Frontal cortex (tissue), 4 donors: ENCODE measurements at places on chromosomes 3 and 15.

- no peak for DNase-seq
Measured at GRCh38 chr3:117597865-117598264, 888.3 kb downstream of the TUSC7 start.

DNA sequence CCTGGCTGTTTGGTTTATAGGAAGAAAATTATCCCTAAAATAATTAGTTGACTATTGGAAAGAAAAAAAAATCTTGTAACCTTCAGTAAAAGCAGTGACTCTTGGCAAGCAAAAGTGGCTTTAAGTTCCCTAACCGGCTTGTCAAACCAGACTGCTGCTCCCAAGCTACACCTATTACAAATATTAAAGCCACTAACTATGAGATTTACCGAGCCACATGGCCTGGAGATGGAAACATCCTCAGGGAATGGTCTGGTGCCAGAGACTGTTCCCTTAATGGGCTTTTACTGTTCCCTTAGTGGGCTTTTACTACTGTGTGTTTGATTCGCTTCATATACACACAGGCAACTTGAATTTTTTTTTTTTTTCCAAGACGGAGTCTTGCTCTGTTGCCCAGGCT, 35.9 kb upstream of the ZNF774 start:
- no peak for DNase-seq

DNA sequence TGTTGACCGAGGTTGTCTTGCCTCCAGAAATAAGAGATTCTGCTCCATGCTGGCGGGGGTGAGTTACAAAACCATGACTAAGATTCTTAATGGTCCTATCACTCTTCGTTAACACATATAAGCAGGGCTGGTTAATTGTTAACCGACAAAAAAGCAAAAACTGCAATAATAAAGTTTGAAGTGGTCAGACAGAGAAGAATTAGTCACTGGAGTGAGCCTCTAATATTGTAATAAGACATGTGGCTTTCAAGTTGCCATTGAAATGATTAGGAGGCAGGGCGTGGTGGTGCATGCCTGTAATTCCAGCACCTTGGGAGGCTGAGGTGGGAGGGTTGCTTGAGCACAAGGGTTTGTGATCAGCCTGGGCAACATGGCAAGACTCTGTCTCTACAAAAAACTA, 78.4 kb upstream of the NR2F2 start:
- DNase-seq: no peak

GRCh38 chr3:62954580-62954979, 79.4 kb upstream of the CADPS start:
- DNase-seq: no peak

DNA sequence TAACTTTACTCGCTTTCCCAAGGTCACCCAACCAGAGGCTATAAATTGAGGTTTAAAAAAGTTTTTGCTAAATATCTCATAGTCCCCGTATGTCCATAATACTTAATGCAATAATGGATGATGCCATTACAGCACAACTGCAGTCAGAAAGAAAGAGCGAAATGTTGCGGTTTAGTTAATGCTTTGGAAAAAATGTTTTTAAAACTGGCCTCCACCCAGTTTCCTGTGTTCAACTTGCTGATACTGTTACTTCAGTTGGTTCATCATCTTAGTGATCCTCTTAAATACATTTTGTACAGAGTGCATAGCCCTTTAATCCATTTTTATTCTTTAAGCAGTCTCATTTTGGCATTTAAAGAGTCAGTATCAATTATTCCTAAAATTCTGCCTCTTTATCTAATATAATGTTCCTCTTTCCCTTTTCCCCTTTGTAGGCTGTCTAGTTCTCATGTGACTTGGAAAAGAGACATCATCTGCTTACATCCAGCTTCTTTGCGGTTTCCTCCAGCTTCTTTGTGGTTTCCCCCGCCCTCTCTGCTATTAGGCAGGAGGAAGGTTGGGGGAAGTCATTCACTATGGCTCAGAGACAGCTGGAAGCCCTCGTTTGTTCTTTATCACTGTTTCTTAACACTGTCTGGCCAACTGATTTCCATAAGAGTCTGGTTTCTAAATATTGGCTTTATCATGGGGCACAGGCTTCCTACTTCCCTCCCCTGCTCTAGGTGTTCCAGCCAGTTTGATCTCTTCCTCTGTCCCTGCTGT, 154.3 kb downstream of the GOLIM4 start:
- DNase-seq: no peak

DNA sequence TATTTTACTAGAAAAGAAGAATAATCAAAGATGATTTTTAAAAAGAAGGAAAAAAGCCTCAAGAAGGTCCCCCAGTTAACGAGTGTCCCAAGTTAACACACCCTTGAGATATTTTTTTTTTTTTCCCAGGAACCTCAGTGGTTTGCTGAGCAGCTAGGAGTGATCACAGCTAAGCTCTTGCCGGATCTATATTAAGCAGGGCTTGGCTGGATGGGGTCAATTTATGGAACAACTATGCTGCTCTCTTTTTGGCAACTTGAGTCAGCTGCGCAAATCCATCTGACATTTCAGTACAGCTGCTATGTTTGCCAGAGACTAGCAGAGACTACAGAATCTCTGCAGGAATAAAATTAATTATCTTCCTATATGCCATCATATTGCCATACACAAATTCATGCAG, at the start of gene LMOD3:
Gene LMOD3 (minus strand): TSS at position 193 of the 400 bp plus-strand sequence. CDS start 209 bp downstream, outside the sequence.
- no peak for DNase-seq

DNA sequence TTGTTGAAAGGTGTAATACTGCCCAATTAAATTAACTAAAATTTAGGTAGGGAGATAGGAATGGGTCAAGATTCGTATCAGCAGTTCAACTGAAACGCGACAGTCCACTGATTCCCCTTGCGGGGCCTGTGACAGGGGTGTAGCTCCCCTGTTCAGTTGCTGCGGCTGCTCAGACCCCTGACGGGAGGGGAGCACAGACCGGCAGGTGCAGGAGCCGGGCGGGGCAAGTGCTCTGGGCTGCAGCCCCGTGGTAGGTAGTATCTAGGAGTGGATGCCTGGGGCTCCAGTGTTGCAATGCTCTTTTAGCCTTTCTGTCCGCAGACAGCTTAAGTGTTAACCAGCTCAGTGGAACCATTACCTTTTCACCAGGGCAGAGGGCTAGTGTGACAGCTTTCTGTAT, 164.9 kb downstream of the ROBO2 start:
- no peak for DNase-seq

DNA sequence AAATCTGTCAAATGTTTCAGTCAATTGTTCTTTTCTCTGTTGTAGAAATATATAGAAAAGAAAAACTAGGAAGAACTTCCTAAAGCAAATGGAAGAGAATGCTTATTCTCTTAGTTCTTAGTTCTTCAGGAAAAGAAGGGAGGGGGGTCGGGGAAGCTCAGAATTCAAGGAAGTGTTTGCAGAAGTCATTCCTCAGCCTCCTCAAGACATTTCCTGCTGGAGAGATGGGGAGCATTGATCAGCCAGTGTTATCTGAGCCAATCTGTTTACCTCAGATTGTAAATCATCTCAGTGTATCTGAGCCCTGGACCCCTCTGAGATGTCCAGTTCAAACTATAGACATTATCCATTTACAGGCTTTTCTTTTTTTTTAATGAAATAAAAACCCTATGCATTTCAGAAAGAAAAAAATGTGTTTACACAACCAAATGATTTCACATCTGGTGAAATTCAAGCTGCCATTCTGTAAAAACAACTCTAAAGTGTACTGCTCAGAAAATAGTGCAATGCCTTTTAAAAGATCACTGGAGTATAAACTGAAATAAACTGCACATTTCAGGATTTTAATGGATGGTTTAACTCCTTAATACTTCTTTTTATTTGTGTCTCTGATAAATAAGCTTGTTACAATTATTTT, 460.7 kb downstream of the ROBO1 start:
- no peak for DNase-seq

- no peak for DNase-seq
Measured at GRCh38 chr3:162863579-162863978, 1367.0 kb downstream of the OTOL1 start.

DNA sequence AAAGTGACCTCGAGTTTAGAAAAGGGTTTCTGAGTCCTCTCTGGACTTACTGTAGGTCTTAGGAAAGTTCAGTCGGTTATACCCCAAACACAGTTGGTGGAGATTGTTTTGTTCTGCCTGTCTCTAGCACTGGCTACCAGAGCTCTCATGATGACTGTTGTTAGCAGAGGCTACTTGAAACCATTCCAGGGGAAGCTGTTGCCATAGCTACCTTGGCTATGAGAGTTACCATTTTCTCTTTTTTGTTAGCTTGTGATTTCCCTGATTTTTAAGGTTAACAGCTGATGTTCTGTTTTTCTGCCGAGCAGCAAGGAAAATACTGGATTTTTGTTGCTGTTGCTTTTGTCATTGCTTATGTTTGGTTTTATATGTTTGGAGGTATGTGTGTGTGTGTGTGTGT, 26.7 kb downstream of the ABHD2 start:
- DNase-seq: no peak

DNA sequence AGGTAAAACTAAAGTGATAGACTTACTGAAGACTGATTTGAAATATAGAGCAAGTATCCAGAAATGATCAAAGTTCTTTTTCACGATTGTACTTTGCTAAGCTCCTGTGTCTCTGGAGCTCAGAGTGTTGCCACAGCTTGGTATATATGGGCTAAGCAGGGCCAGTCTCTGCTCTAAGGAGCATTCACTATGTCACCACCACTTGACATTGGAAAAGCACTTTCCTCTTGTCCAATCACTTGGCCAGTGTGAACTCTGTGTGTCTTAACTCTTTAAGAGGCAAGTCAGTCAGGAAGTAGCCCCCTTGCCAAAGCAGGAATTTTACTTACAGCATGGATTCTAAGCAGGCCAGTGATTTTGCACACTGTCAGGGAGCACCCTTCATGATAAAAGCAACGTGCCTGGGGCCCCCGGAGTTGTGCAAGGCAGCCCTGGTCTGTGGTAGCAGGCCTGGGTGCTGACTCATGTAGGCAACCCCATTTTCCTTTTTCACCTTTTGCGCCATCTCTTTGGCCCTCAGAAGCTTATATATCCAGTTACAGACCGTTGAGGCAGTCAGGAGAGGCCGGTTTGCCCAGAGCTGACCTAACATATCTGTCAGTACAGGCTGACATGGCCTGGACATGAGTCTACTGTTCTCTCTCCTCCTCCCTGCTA, 73.0 kb downstream of the HCN4 start:
- DNase-seq: no peak

- DNase-seq: no peak
Measured at GRCh38 chr3:194271460-194272035, 79.6 kb downstream of the CPN2 start.

GRCh38 chr15:25864966-25865365, 1.8 kb upstream of the ATP10A start:
- DNase-seq: no peak

- DNase-seq: no peak
Measured at GRCh38 chr3:56751056-56751707, 50.6 kb downstream of the ARHGEF3 start.

DNA sequence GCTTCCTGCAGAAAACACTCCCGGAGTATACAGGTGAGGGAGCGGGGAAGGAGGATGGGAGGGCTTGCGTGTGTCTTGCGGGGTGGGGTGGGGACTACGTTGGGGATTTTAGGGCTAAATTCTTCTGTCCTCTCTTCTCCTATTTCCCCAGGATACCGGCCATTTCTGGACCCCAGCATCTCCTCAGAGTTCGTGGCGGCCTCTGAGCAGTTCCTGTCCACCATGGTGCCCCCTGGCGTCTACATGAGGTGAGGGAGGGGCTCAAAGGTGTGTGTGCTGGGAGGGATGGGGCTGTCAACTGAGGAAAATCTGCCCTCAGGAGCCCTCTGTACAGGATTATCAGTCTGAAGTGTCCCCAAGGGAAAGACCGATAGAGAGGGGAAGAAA, 6.6 kb downstream of the DUOX1 start:
- DNase-seq: no peak

DNA sequence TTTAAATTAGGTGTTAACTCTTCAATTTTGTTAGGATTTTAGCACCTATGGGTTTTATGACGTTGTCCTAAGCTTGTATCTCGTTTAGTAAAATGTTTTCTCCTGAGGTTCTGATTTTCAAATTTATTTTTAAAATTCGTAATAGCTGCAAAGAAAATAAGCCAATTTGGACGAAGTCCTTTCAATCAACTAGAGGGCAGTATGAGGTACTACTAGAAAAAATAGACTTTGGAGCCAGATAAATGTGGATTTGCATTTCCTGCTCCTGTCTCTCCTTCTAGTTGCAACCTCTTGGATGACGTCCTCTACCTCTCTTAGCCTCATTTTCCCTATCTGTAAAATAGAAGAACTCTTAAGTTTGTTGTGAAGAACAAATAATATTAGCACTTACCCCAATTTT, 81.1 kb downstream of the SLTM start:
- DNase-seq: no peak

DNA sequence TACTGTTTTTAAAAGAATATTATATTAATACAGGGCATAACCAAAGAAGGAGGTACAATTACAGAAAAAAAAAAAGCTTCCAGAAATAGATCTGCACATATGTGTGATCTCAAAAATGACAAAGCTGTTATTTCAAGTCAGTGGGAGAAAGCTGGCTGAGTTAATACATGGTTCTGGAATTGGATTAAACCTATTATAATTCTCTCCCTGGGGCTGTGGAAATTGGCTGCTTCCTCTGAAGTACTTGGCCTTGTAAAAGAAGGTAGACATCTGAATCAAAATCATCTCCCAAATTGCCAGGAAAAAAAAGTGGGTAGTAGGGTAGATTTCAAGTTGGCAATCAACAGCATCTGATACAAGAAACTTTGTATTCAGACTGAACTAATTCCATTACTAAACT, 723.9 kb upstream of the ALCAM start:
- DNase-seq: no peak

- DNase-seq: no peak
Measured at GRCh38 chr3:95348879-95349278, 1286.0 kb downstream of the NSUN3 start.
